Activated CD4-positive, alpha-beta memory T cell treated with anti-CD3 and anti-CD28 coated beads for 36 hours (primary cell): ENCODE measurements at places on chromosomes 13 and 19. TPM values are rescaled to one million over a fixed set of nuclear protein-coding genes. Genes with fewer than 3 reads are reported as not detected.

- DNase-seq = no peak
- H3K27me3 ChIP-seq = no peaks in the 10 kb centered on the region
- H3K4me1 ChIP-seq = no peaks in the 10 kb centered on the region
- H3K4me3 ChIP-seq = no peak overlapping the region
- H3K27ac ChIP-seq = no peak overlapping the region
Observed at GRCh38 chr13:24313439-24313838, 4.1 kb downstream of the C1QTNF9 start.

GRCh38 chr13:28314879-28315278 lies 176.5 kb downstream of the PAN3 start:
- no peak overlapping the region for H3K4me3 ChIP-seq
- no peak for DNase-seq
- H3K27me3 ChIP-seq = no peaks in the 10 kb centered on the region
- H3K4me1 ChIP-seq = no peaks in the 10 kb centered on the region
- no peaks in the 10 kb centered on the region for H3K36me3 ChIP-seq

DNA sequence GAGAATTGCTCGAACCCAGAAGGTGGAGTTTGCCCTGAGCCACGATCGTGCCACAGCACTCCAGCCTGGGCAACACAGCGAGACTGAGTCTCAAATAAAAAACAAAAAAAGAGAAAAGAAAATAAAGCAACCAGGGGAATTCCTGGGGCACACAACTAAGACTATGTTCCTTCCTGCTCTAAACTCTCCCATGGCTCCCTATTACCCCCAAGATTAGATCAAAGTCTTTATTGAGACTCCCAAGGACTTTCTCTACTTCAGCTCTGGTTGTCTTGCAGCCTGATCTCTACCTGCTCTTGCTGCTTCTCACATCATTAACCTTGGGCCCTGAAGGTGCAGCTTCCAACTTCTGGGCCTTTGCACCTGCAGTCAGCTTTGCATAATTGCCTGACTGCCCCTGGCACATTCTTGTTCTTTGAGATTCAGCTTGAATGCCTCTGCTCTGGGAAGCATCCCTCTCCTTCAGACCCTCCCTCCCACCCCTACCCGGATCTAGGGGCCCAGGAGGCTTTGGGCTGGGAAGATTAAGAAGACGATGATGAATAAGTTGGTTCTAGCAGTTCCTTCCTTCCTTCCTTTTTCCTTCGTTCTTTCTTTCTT lies 16.8 kb upstream of the CERS4 start:
- H3K4me3 ChIP-seq = no peak overlapping the region
- H3K4me1 ChIP-seq = peaks cover 50% of the 10 kb centered on the region
- no peaks in the 10 kb centered on the region for H3K36me3 ChIP-seq
- DNase-seq = no peak

GRCh38 chr13:43567608-43568007 lies 219.2 kb downstream of the ENOX1 start:
- H3K4me1 ChIP-seq = no peaks in the 10 kb centered on the region
- DNase-seq = no peak
- H3K27ac ChIP-seq = no peak overlapping the region
- H3K4me3 ChIP-seq = no peak overlapping the region

GRCh38 chr13:64767054-64767453 lies 2463.1 kb downstream of the PCDH9 start:
- H3K27me3 ChIP-seq = no peaks in the 10 kb centered on the region
- DNase-seq = no peak
- H3K4me1 ChIP-seq = no peaks in the 10 kb centered on the region
- H3K27ac ChIP-seq = no peak overlapping the region
- H3K4me3 ChIP-seq = no peak overlapping the region
- no peaks in the 10 kb centered on the region for H3K36me3 ChIP-seq

- peaks cover 7% of the 10 kb centered on the region for H3K4me1 ChIP-seq
- no peaks in the 10 kb centered on the region for H3K27me3 ChIP-seq
- DNase-seq = no peak
- H3K27ac ChIP-seq = no peak overlapping the region
- no peaks in the 10 kb centered on the region for H3K36me3 ChIP-seq
Observed at GRCh38 chr19:17610384-17610783, 54.9 kb downstream of the COLGALT1 start.

GRCh38 chr13:110409581-110409992 lies 102.5 kb downstream of the COL4A2 start:
- peaks cover 73% of the 10 kb centered on the region for H3K27me3 ChIP-seq
- H3K4me1 ChIP-seq = peaks cover 6% of the 10 kb centered on the region
- H3K36me3 ChIP-seq = no peaks in the 10 kb centered on the region
- H3K27ac ChIP-seq = no peak overlapping the region

DNA sequence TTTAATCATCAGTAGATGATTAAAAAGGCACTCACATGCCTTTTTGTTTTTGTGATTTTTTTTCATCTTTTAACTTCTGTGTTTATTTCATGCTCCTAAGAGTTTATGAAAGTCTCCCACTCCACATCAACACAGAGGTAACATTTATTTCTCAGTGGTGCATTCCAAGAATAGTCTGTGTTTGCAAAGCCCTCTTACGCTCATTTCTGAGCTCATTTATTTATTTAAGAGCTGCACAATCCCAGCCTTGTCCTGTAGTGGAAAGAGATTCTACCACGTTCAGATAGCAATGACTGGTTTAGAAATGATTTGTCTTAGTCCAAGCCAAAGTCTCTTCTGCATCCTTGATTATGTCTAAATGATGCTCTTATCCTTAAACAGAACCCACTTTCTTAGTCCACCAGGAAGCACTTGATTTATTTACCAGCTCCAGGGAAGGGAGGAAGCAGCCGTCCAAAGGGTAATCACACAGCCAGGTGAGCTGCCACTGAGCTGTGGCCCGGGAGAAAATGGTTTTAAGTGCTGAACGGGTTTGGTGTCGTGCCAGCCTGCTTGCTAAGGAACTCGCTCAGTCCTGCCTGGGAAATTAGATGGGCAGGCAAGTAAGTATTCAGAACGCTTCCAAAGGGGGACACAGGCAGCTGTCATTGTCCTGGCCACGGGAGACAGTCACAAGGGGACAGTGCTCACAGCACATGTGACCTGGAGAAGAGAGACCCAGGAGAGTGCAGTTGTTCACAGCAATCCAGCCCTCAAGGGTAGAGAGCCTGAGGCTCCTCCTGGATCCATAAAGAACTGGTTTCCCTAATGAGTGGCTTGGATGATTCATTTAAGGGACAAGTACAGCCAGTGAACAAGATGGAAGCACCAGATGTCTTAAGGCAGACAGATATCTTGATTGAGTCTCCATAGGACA lies 131.8 kb upstream of the WASF3 start:
- H3K4me1 ChIP-seq = no peaks in the 10 kb centered on the region
- H3K27ac ChIP-seq = no peak overlapping the region
- H3K27me3 ChIP-seq = peaks cover 13% of the 10 kb centered on the region
- DNase-seq = no peak
- H3K4me3 ChIP-seq = no peak overlapping the region
- no peaks in the 10 kb centered on the region for H3K36me3 ChIP-seq

GRCh38 chr19:48403606-48404005 lies 10.1 kb downstream of the GRIN2D start:
- peaks cover 3% of the 10 kb centered on the region for H3K27me3 ChIP-seq
- H3K4me1 ChIP-seq = peaks cover 9% of the 10 kb centered on the region
- H3K4me3 ChIP-seq = no peak overlapping the region
- H3K36me3 ChIP-seq = no peaks in the 10 kb centered on the region

- H3K36me3 ChIP-seq = no peaks in the 10 kb centered on the region
- H3K27me3 ChIP-seq = peaks cover 2% of the 10 kb centered on the region
- no peaks in the 10 kb centered on the region for H3K4me1 ChIP-seq
- H3K27ac ChIP-seq = no peak overlapping the region
- no peak for DNase-seq
Observed at GRCh38 chr13:80379245-80379644, 38.3 kb upstream of the SPRY2 start.

DNA sequence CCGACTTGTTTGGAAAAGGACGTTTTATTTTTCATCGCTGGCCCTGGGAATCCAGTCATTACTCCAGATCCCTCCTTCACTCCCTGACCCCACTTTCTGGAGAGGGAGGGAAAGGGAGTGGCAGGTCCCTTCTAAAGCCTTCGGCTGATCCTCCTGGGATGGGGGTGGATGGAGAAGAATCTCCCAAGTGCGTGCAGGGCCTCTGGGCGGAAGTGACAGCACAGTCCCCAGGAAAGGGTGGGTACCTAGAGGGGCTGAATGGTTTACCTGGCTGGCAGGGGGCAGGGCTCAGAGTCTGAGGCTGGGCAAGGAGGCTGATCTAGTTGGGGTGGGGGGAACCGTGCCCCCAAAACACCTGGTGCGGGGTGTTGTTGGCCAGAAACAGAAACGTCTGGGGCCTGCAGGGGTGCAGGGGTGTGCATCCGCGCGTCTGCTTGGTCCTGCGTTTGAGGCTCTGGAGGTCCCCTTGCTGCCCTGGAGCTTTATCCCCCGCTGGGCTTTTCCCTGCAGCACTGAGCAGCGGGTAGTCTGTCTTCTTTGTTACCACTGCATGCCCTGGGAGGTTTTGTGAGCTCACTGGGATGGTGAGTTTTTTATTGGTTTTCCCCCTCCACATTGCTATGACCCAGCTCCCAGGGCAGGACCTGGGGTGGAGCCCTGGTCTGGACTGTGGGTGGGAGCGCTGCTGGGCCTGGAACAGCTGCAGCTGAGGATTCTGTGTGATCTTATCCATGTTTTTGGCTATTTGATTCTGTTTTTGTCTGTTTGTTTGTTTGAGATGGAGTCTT lies 3.0 kb upstream of the ZNF628 start:
- H3K36me3 ChIP-seq = no peaks in the 10 kb centered on the region
- no peak for DNase-seq
- no peak overlapping the region for H3K4me3 ChIP-seq
- H3K4me1 ChIP-seq = peaks cover 11% of the 10 kb centered on the region
- H3K27ac ChIP-seq = no peak overlapping the region

DNA sequence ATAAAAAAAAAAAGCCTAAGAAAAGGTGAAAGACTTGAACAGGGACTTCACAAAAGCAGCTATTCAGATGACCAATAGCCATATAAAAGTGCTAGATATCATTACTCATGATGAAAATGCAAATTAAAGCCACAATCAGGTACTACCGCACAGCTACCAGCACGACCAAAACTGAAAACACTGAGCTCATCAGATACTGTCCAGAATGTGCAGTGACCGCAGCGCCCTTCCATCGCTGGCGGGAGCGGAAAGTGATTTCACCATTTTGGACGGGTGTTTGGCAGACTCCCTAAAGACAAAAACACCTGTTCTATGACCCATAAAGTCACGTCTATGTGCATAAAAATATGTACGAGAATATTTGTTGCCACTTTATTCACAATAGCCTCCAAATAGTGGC lies 60.7 kb downstream of the SLC6A16 start:
- no peak overlapping the region for H3K27ac ChIP-seq
- no peaks in the 10 kb centered on the region for H3K4me1 ChIP-seq
- no peak overlapping the region for H3K4me3 ChIP-seq
- DNase-seq = no peak

DNA sequence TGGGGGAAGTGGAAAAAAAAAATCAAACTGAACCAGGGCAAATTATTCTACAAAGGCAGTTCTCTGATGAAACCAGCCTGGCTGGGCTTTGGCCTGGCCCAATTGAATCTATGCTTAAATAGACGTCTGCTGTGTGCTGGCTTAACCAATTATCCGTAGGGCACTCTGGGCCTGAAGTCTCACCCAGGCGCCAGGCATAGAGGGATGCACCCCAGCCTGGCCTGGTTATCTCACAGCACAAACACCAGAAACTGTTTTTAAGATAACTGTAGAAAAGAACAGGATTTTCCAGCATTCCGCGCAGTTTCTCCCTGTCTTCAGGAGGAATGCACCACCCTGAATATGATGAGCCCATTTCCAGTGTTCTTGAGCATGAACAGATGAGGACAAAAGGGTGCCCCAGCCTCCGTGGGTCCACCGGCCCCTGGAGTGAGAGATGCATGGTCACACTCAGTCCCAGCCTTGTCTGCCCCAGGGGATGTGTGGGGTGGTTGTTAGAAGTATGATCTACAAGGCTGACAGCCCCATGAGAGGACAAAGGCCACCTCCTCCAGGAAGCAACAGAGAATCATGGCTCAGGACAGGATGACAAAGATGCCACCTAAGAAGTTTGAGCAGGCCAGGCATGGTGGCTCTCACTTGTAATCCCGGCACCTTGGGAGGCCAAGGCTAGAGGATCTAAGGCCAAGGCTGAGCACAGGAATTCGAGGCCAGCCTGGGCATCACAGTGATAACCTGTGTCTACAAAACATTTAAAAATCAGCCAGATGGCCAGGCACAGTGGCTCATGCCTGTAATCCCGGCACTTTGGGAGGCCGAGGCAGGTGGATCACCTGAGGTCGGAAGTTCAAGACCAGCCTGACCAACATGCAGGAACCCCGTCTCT lies 50.2 kb downstream of the PEPD start:
- no peak overlapping the region for H3K27ac ChIP-seq
- H3K27me3 ChIP-seq = no peaks in the 10 kb centered on the region
- peaks cover 3% of the 10 kb centered on the region for H3K36me3 ChIP-seq
- H3K4me3 ChIP-seq = no peak overlapping the region
- no peak for DNase-seq

GRCh38 chr13:50636007-50636704 lies 207.3 kb downstream of the DLEU7 start:
- H3K36me3 ChIP-seq = no peaks in the 10 kb centered on the region
- no peak overlapping the region for H3K4me3 ChIP-seq

DNA sequence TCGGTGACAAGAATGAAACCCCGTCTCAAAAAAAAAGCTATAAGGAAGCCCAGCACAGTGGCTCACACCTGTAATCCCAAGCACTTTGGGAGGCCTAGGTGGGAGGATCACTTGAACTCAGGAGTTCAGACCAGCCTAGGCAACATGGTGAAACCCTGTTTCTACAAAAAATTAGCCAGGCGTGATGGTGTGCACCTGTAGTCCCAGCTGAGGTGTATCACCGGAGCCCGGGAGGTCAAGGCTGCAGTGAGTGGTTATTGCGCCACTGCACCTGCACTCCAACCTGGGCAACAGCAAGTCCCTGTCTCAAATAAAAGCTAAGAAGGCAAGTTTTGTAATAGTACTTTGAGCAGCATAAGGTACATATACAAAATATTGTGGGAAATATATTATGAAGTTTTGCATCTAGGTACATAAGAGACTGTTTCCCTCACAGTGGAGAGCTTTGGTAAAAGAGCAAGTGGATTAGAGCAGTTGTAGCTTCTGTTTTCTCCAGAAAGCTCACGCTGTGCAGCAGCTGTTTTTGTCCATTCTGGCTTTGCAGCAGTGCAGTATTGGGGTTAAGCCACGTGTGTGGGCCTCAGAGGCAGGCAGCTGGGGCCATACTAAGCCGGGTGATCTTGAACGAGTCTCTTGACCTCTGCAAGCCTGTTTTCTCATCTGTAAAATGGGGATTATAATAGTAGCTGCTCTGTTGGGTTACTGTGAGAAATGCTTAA lies 35.4 kb downstream of the ARHGAP35 start:
- no peaks in the 10 kb centered on the region for H3K27me3 ChIP-seq
- peaks cover 31% of the 10 kb centered on the region for H3K4me1 ChIP-seq
- H3K4me3 ChIP-seq = no peak overlapping the region

- H3K4me3 ChIP-seq = no peak overlapping the region
- H3K4me1 ChIP-seq = no peaks in the 10 kb centered on the region
- no peak for DNase-seq
- peaks cover 2% of the 10 kb centered on the region for H3K27me3 ChIP-seq
- peaks cover 5% of the 10 kb centered on the region for H3K36me3 ChIP-seq
Observed at GRCh38 chr13:52048516-52048915, 24.0 kb downstream of the UTP14C start.

GRCh38 chr13:104286566-104287290 lies 1220.5 kb upstream of the SLC10A2 start:
- H3K36me3 ChIP-seq = no peaks in the 10 kb centered on the region
- H3K4me3 ChIP-seq = no peak overlapping the region
- H3K4me1 ChIP-seq = no peaks in the 10 kb centered on the region
- no peak overlapping the region for H3K27ac ChIP-seq
- no peaks in the 10 kb centered on the region for H3K27me3 ChIP-seq

The COX7A1 gene
- total RNA-seq = not detected

The UBA52 gene
- total RNA-seq = 1,601 TPM

The IL11 gene
- total RNA-seq = 0.17 TPM

The ZNF579 gene
- 6.6 TPM for total RNA-seq

The ZNF497 gene
- total RNA-seq = 0.93 TPM

The TFPT gene
- total RNA-seq = 27.1 TPM
